ENCODE measurements at places on chromosomes 5 and 9. TPM values are rescaled to one million over a fixed set of nuclear protein-coding genes. Genes with fewer than 3 reads are reported as not detected.

RANBP3L gene
- not detected for total RNA-seq

NEUROG1 gene
- not detected for total RNA-seq

WDR36 gene
- total RNA-seq, result 30.4 TPM

PCDHGB1 gene
- 1.3 TPM for total RNA-seq

TLE4 gene
- total RNA-seq, result 25.5 TPM

SV2C gene
- not detected for total RNA-seq

PTCD2 gene
- total RNA-seq, result 7.6 TPM

SHC3 gene
- 1.8 TPM for total RNA-seq

ANKRD33B gene
- total RNA-seq, result 5.7 TPM

SPINK4 gene
- total RNA-seq, result not detected

IFNK gene
- total RNA-seq, result not detected

NSG2 gene
- total RNA-seq, result 0.16 TPM

NDUFA8 gene
- total RNA-seq, result 47.5 TPM

SPINK6 gene
- not detected for total RNA-seq
